T-helper 1 cell (primary cell): ENCODE measurements at places on chromosomes 4 and X.

DNA sequence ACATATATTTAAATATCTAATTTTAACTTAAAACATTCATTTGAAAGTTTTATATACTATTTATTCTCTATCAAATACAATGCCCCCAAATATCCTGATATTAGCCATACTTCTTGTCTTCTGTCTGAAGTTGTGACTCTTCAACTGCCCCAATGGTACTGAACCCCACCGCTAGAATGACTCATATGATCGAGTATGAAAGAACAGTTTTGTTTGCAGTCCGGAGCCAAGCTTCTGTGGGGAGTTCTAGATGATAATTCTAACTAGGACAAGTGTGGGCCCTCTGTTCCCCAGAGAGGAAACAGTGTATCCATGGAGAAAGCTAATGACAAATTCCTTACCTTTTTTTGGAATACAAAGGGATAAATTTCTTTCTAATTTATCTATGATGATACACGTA is 24.7 kb upstream of the CT47A1 start:
- DNase-seq = no peak

GRCh38 chrX:138771047-138771446 is 59.5 kb upstream of the FGF13 start:
- DNase-seq = no peak

- DNase-seq = no peak
These were observed 282.8 kb downstream of the PPP1R2C start for GRCh38 chrX:42495139-42495538.

DNA sequence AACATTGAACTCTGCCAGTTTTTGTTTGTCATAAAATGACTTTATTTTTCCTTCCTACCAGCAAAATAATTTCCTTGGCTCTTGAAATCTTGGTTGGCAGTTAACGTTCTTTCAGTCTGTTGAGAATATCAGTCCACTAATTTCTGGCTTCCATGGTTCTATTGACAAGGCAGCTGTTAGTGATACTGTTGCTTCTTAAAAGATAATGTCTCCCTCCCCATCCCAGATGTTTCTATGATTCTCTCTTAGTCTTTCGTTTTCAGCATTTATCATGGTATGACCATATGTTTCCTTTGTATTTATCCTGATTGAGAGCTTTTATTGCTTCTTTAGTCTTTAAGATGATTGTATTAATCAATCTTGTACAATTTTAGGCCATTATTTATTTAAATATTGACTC is 81.1 kb upstream of the STK26 start:
- DNase-seq = no peak

DNA sequence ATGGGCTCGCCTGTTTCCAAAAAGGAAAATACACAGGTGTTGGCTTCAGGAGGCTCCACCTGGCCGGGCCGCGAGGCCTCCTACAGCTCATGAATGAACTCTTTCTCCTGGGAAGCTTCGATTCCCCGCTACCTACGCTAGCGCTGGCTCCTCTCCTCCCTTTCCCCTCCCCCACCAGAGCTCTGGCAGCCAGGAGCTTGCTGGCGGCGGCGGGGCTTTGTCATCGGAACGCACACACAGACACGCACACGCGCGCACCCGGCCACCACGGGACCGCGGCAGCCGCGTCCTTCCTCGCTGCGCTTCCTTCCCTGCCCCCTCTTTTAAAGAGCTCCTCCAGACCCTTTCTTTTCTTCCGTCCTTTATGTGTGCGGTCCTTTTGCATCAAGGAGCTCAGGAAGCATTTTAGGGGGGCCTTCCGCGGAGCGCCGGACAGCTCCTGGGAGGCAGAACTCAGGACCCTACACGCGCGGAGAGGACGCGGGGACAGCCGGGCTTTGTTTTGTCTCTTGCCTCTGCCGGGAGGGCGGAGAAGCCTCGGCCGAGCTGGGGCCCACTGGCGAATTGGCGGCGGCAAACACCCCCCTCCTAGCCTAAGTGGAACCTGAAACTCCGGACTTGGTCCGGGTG is 70.2 kb upstream of the BCOR start:
- no peak for DNase-seq

- DNase-seq = no peak
These were observed 23.0 kb downstream of the GRXCR1 start for GRCh38 chr4:42915484-42915883.

GRCh38 chr4:109928327-109929045 is 15.8 kb downstream of the EGF start:
- DNase-seq = no peak

GRCh38 chrX:154546354-154547244 is at the start of gene G6PD:
Gene G6PD, minus strand, starts transcription at chrX:154546846. Its CDS starts 691 bp downstream, at chrX:154546155.
- peak; percentile 73 for DNase-seq

DNA sequence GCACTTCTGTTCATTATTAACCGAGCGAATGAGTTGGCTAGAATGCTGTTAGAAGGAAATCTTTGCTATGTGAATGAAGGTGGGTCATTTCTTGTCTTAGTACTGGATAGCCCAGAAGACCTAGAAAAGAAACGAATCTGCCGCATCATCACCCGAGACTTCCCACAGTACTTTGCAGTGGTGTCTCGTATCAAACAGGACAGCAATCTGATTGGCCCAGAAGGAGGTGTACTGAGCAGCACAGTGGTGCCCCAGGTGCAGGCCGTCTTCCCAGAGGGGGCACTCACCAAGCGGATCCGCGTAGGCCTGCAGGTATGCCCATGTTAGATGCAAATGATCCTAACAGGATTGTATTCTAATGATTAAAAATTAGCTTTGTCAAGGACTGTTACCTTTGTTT is 286.3 kb downstream of the ANK2 start:
- no peak for DNase-seq

DNA sequence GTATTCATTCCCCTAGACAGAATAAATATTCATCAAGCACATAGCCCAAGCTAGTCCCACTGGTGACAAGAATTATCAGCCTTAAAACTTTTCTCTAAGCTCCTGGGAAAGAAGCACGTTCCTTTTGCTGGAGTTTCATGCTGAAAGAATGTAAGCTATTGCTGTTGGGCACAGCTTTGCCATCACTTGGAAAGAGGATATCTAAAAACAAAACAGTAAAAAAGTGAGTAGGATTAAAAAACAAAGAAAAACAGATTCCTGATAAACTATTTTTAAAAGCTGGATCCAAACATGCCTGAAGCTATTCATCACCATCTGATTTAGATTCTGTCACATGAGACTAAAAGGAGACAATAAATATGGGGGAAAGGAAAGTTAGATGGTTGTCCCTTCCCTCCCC is 176.8 kb downstream of the SCFD2 start:
- DNase-seq = no peak
